Right hindlimb (tissue), 1 donor: ENCODE measurements at places on chromosomes 5 and 9.

DNA sequence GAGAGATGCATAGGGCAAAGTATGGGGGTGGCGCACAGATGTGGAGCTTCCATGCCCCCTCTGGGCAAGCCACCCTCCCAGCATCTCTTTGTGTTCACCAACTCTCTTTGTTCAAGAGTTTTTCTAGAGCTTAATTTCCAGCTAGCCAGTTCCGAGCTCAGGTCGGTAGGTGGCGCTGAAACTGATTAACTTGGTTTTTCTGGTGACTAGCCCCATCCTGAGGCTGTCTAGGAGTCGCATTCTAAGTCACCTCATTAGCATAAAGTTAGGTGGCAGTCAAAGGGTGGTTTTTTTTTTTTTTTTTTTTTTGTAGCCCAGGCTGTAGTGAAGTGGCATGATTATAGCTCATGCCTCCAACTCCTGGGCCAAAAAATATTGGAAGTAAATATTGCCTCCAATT, 476.4 kb downstream of the KDM4C start:
- no peak for DNase-seq

GRCh38 chr5:94024101-94024500, 282.7 kb upstream of the POU5F2 start:
- DNase-seq, result no peak

- DNase-seq, result no peak
These were observed 2.1 kb upstream of the TRMO start for GRCh38 chr9:97924386-97924785.

DNA sequence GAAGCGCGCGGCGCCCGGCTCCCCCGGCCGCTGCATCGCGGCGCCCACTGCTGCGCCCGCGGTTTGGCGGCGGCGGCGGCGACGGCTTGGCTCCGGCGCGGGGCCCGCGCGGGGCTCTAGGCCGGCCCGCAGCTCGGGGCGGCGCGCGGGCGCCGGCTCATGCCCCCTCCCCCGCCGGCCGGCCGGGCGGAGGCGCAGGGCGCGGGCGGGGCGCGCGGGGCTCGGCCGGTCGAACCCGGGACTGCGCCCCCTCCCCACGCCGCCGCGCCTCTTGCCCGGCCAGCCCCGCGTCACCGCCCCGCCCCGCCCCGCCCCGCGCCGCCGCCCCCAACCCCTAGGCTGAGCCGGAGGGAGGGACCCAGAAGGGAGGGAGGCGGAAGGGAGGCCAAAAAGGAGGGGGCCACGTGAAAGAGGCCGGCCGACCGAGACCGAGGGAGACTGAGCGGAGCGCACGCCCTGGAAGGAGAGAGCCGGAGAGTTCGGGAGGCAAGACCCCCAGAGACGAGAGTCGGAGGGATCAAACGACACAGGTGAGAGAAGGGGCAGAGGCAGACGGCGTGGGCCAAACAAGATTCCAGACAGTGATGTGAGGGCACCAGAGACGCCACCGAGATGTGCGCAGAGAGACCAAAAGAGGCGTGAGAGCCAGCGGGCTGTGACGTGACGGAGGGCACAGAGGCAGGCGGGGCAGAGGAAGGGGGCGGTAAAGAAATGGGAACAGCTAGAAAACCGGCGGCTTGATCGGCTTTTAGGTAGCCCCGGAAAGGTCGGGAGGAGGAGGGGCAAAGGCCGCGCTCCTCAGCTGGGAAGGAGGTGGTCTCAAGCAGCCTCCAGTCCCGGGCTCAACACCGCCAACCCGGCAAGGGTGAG, at the start of gene BARX1:
Gene BARX1 (minus strand): TSS at position 245 of the 870 bp plus-strand sequence. CDS start 209 bp downstream, at position 36.
- DNase-seq, result peak; percentile 53
